ENCODE measurements at places on chromosomes 13 and 19.

- no peak for DNase-seq
Observed at GRCh38 chr13:110921209-110921608, 6.3 kb upstream of the ANKRD10 start.

DNA sequence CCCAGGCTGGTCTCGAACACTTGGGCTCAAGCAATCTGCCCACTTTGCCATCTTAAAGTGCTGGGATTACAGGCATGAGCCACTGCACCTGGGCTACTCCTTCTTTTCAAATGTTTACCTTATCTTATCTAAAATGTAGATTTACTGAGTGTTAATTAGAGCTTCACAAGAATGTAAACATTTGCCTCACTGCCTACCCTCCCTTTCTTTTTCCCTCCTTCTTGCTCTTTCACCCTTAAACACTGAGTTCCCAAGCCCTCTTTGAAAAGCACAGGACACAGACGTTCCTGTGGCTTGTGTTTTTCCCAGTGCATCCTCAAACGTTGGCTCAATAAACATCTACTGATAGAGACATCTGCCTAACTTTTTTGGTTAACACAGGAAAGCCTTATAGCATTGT, 32.7 kb upstream of the CYSLTR2 start:
- DNase-seq, result no peak

DNA sequence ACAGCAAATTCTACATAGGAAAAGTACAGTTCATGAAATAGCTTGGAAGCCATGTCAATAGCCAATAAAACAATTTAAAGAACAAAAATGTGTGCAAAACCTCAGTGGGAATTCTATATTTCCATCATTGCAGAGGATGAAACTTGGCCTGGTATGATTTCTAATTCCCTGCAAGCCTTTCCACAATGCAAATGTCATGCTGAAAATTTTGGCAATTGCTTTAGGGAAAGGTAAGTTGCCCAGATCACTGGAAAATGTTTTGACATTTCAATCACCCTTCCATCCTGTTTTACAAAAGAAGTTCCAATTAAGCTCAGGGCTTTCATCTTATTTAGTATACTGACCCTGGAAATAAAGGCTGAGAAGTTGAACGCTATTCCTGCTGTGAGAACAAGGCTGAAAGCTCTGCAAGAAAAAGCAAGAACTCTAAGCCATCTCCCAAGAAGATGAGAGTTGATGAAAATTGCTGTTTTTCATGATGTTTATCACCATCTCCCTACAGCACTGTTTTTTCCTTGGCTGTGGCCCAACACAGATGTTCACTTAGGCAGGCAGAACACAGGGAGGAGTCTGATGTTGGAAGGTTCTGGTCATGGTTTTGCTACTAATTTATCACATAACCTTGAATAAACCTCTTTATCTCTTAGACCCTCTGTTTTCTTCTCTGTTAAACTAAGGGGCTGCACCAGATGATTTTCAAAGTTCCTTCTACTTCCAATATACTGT, 263.7 kb downstream of the KCTD12 start:
- DNase-seq, result no peak

DNA sequence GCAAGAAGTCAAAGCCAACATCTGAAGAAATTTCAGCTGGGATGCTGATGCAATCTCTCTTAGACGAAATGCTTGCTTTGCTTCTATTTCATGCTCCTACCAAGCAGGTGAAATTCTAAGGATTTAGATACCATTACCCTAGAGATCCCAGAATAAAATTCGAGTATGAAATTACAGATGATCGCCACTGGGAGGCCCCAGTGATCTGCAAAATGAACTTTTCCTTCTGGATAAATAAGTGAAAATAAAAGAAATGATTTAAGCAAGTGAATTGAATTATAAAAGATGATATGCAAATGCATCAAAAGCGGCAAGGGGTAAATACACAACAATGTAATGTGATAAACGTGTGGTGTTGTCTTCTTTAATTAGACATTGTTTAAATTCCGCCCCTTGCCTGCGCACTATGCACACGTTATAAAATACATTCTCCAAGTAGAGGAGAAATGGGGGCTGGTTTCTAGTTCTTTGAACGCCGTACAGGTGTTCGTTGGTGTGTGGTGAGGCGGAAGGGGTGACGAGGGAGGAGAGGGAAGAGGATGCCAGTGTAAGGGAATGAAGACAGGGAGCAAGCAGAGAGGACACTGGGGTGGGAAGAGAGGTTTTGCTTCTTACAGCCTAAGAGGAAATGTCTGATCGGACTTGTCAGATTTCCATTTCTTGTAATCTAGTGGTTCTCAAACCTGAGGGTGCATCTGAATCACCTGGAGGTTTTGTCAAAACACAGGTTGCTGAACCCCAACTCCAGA, 58.0 kb downstream of the ERCC5 start:
- peak; percentile 28 for DNase-seq

- DNase-seq, result no peak
Observed at GRCh38 chr19:35081201-35081600, 34.4 kb upstream of the FXYD3 start.

Data from dorsolateral prefrontal cortex (tissue), 122 donors.